ENCODE measurements at places on chromosomes 11 and 22.
A peak's percentile ranks its signal among the peaks of the same experiment; 100 is the strongest.

GRCh38 chr11:72642043-72642883 lies 32.0 kb downstream of the PDE2A start:
- no peak for DNase-seq

DNA sequence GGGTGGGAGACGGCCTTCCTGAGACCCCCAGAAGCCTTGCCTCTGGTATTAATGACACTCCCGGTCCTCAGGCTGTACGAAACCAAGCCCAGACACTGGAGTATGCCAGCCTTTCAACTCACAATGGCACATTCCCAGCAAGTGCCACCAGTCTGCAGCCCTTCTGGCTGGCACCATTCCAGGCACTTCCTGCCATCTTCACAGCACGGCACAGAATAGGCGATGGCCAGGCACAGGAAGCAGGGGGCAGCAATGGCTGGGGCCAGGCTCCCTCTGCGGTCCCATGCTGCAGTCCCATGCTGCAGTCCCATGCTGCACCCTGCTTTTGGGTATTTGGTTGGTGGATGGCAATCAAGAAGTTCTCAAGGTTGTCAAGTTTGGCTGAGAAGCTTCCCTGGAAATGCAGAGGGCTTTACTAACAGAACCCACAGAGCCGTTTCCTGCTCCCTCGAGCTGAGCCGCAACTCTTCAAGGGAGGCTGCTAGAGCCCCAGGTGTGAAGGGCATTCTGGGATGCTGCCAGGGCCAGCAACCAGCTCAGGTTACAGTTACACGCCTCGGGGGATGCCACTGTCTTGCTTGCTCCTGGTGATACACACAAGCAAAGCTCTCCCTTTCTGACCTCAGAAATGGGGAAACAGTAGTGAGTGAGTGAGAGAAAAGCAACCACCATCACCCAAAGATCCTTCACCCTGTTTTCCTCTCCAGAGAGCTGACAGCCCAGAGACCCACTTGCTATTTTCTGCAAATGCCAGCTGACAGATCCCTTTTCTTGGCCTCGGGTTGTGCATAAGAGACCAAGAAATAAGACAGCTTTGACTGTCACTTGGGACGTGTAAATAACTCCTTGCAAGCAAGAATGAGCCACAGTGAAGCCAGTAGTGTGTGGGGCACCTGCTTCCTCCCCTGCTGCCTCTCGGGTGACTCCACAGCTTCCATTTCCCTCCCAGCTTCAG lies 23.9 kb downstream of the LRFN4 start:
- DNase-seq: peak; percentile 19

GRCh38 chr22:49657974-49658590 lies 169.6 kb downstream of the BRD1 start:
- no peak for DNase-seq

GRCh38 chr22:17241576-17242330 lies 22.5 kb upstream of the ADA2 start:
- DNase-seq: no peak

GRCh38 chr11:104905271-104905670 lies 7.0 kb upstream of the CASP12 start:
- DNase-seq: no peak

DNA sequence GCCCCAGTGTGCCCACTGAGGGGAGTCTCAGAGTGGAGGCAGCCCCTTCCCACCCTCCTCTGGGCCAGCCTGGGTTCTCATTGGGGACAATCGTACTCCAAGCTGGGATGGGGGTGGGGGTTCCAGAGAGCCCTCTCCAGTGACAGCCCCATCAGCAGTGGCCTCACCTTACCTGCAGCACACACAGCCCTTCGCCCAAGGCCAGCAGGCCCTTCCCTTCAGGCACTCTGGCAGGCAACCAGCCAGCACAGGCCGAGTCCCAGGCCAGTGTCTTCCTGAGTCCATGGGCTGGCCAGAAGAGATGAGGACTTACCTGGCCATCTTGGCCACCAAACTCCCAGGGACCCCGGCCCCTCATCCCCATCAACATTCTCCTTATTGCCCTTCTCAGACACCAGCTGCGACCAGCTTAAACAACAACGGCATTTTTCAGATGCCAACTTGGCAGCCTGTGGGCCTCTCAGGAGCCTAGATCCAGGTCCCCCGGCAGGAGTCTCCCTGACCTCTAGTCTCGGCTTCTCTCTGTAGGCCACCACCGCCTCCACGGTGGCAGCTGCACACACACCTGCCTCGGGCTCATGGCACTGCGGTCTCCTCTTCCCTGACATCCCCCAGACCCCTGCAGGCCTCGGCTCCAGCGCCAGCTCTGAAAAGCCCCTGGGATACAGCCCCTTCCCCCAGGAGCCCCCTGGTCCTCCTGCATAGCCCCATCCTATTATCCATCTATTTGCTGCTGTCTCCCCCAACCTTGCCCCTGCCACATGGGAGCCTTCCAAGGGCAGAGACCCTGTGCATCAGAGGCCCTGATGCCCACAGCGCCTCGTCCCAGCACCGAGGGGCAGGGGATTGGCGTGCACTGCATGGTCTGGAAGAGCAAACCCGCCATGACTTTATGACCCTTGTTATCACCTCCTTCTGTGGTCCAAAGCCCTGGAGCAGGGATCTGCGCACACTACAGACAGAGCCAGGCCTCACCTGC lies 111.2 kb upstream of the FGF3 start:
- no peak for DNase-seq

GRCh38 chr11:64170419-64170818 lies 4.5 kb upstream of the MACROD1 start:
- no peak for DNase-seq

DNA sequence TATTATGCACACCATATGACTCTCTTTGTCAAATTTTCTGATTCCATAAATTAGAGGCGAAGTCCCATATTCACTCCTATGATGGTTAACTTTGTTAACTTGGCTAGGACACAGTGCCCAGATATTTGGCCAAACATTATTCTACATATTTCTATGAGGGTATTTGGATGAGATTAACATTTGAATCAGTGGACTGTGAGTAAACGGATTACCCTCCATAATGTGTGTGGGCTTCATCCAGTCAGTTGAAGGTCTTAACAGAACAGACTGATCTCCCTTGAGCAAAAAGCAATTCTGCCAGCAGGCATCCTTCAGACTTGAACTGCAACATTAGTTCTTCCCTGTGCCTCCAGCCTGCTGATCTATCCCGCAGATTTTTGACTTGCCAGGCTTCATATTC lies 69.9 kb downstream of the FZD4 start:
- no peak for DNase-seq

- DNase-seq: no peak
Measured at GRCh38 chr11:31819621-31820437, 8.7 kb upstream of the PAX6 start.

DNA sequence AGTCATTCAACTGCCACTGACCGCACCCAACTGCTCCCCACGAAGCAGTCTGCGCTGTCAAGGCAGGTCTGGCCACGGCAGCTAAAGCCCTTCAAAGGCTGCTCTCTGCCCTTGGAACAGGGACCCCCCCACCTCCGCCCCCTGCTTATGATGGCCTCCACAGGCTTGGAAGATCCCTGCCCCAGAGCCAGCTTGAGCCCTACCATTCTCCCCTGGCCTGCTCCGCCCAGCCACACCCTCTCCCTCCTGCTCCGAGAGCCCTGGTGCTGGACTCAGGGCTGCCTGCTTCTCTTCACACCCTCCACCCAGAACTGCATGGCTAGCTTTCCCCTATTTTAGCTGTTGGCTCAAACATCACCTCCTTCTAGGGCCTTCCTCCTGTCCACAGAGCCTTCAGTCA lies 19.0 kb downstream of the ZMAT5 start:
- no peak for DNase-seq

- no peak for DNase-seq
Measured at GRCh38 chr11:96160732-96161306, 182.2 kb downstream of the MAML2 start.

GRCh38 chr11:57363131-57364080 lies 17.5 kb downstream of the PRG3 start:
- DNase-seq: no peak

- no peak for DNase-seq
Measured at GRCh38 chr11:614021-614622, 1.6 kb downstream of the IRF7 start.

- no peak for DNase-seq
Measured at GRCh38 chr11:44630511-44631210, 65.2 kb downstream of the CD82 start.

GRCh38 chr11:64226507-64227051 lies 505 bp downstream of the NUDT22 start:
- no peak for DNase-seq

DNA sequence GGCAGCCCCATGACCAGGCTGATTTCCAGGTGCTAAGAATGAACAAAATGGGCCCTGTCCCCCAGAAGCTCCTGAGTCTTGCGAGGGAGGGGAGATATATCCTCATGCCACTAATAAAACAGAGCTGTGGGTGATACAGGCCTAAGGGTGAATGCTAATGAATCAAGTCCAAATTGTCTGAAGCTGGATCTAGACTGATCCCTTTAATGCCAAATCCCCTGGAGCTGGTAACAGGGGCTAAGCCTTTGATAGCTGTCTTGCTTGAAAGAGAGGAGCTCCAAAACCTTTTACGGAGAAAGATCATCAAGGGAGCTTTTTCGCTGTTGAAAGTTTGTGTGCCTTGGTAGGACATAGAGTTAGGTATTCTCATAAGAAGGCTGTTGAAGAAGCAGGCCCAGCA lies 79.7 kb downstream of the PPFIBP2 start:
- no peak for DNase-seq

- DNase-seq: no peak
Measured at GRCh38 chr11:108500721-108501120, 2.5 kb upstream of the POGLUT3 start.

- DNase-seq: no peak
Measured at GRCh38 chr11:70517203-70517602, 118.9 kb downstream of the CTTN start.

- DNase-seq: no peak
Measured at GRCh38 chr22:46650078-46650810, 30.1 kb downstream of the GRAMD4 start.
